AML-193 (cell line): ENCODE measurements at places on chromosomes 12 and 14.

GRCh38 chr14:37623426-37623951 is 28.1 kb downstream of the TTC6 start:
- DNase-seq, result no peak

DNA sequence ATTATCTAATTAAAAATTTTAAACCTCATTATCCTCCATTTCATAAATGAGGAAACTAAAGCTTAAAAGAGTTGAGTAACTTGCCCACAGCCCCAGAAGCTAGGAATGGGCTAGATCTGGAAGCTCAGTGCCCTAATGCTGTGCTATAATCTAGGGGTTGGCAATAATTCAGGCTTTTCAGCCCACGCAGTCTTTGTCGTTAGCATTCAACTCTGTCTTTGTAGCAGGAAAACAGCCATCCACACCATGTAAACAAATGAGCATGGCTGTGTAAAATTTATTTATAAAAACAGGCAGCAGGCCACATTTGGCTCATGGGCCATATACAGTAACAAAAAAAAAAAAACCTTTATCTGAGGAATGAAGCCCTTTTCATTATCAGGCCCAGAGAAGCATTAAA is 92.4 kb upstream of the OVCH1 start:
- no peak for DNase-seq

- DNase-seq, result no peak
Observed at GRCh38 chr12:25644979-25645378, 91.9 kb upstream of the LMNTD1 start.

DNA sequence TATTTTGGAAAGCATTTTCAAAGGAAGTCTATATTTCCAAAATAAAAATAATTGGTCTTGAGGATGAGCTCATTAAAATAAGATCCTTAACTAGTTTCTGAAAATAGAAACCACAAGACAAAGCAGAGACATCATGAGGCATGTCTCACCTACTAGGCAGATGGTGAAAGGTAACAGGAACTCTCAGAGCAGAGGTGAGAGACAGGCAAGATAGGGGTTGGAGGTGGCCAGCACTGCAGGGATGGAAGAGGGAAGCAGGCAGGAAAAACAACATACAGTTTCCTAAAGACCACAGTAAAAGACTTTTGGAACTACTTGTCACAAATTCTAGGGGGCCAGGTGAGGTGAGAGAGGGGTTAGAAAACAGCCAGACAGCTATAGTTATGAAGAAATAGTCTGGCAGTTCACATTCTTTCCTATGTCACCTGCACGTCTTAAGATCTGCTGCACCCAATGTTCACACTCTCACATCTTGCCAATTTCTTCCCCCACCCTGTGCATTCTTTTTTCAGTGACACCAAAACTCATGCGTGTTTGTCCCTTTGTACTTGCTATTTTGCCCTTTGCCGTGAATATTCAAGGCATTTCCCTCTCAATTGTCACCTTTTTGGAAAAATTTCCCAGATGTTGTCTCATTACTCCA is 341.7 kb upstream of the KITLG start:
- DNase-seq, result no peak

GRCh38 chr12:80045594-80045993 is 53.7 kb upstream of the OTOGL start:
- no peak for DNase-seq

DNA sequence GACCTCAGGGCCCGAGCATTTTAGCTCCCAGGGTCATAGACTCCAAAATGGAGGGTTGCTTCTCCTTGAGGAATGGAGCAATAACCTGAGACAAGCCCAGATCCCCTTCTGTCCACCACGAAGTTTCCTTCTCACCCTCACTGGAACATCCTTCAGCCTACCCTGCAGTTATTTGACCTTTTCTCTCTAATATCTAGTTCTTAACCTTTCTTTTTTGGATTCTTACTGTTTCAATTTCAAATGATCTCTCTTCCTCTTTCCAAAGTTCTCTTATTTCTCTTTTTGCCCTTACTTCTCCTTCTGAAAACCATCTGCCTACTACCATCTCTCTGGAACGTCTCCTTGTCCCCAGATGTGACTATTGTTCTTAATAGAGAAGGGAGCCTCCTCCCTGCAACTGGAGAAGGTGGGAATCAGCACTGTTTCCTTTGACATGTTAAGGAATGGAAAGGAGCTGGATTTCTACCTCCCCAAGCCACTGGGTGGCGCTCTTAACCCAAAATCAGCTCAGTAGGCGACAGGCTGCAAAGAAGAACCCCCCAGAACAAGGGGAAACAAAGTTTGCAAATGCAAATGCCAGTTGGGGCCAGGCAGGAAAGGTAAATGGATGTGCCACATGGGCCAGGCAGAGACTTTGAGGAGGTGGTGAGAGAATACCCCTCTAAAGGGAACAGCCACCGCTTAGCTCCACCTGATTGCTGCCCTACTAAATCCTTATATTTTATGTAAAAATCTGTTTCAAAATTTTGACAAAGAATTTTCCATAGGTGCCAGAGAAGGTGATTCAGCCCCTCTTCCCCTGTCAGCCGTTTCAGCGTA is 22.4 kb upstream of the PDE1B start:
- no peak for DNase-seq

DNA sequence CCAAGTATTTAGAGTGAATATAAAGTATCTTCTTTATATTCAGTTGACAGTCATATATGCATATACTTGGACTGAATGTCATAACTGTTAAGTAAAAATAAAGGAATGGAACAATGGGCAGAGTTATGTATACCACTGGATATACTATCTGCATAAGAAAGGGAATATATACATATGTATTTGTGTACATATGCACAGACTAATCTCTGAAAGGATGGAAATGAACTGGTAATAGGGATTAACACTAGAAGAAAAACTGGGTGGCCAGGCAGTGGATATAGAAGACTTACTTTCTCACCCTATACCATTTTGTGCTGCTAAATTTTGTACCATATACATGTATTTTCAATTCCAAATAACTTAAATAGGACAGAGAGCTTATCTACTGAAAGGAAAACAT is 200.1 kb downstream of the MED13L start:
- DNase-seq, result no peak

- DNase-seq, result no peak
Observed at GRCh38 chr12:121651320-121651719, 18.1 kb downstream of the MORN3 start.

DNA sequence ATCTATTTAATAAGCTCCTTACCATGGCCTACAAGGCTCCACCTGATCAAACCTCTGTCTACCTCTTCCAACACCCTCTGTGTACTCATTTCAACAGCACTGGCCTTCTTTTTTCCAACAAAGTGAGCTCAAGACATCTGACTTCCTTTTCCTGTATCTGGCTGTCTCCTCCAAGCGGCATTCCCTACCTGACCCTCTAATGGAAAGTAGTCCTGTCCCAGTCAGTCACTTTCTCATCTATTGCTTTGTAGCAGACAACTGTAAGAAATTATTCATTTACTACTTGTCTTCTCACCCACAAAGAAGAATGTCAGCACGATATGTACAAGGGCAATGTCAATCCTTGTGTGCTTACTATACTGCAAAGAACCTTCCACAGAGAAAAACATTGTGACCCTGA is 149.6 kb downstream of the MED13L start:
- no peak for DNase-seq

- DNase-seq, result no peak
Observed at GRCh38 chr12:10829994-10830393, 3.8 kb upstream of the TAS2R10 start.

- no peak for DNase-seq
Observed at GRCh38 chr12:108371801-108372344, 32.8 kb upstream of the CMKLR1 start.

DNA sequence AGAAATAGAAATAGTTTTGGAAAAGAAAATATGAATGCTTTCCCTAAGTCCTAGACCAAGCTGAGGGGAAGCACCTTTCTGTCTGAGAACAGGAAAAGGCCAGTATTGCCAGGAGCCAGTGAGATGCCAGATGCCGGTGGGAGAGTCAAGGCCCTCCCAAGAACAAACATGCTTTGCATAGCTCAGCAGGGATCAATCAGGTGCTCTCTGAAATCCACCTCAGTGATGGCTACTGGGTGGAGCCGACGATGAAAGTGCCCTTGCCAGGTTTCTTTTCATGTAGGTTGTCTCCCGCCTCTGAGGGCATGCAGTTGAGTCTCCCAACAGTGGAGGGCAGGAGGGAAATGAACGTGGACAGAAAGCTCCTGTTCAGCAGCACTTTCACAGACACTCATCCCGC is 28.3 kb downstream of the DEGS2 start:
- no peak for DNase-seq

GRCh38 chr12:81329085-81329484 is 251.2 kb downstream of the ACSS3 start:
- DNase-seq, result peak; percentile 3

DNA sequence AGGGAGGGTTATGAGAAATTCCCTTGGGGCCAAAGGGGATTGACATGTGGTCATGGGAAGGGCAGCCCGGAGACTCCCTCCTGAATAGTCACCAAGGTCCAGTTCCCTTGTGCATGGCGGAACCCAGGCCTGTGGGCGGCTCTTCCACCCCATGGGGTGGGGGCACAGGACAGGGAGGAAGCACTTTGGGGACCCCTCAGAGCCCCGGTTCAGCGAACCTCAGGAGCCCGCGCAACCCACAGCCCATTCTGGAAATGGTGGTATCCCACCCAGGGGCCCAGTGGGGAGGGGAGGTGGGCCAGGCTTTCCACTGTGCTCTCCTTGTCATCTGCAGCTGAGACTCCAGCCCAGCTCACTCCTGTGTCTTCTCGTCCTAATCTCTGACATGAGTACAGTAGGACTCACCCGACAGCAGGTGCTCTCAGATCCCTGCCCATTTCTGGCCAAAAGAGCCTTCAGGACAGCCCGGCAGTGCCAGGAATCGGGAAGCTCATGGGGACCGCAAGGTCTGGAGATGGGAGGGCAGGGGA is 255.2 kb upstream of the SFSWAP start:
- no peak for DNase-seq

- DNase-seq, result no peak
Observed at GRCh38 chr14:31170411-31170810, 37.2 kb downstream of the HECTD1 start.

- DNase-seq, result peak; percentile 0
Observed at GRCh38 chr14:94748667-94749347, 21.1 kb downstream of the GSC start.

GRCh38 chr12:93989949-93990348 is 158.4 kb upstream of the PLXNC1 start:
- DNase-seq, result no peak

DNA sequence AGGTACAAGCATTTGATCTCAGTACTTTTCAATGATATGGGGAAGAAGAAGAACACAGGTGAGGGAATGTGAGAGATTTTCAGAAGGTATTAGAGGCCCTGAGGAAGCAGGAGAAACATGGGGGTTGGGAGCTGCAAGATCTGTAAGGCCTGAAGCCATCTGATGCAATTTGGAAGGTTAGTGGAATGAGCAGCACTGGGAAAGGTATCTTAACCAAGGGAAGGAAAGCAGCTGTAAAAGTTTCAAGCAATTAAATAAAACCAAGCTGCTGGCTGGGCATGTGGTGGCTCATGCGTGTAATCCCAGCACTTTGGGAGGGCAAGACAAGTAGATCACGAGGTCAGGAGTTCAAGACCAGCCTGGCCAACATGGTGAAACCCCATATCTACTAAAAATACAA is 104.4 kb upstream of the PARP11 start:
- DNase-seq, result no peak

DNA sequence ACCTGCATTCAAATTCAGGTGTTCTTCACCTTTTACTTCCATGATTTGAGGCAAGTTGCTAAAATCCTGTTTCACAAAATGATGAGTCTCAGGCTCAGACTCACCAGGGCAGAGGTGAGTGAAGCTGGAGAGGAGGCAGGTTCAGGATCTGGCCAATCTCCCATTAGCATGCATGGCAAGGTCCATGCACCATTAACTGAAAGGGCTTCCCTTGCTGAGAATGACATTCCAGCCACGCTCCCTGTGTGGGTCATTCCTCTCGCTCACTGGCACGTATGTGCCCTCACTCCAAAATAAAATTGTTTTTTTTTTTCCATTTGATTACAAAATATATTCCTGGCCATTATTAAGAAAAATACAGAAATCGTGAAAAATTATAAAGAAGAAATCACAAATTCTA is 257.6 kb downstream of the C12orf75 start:
- DNase-seq, result no peak

- no peak for DNase-seq
Observed at GRCh38 chr12:87928031-87928430, 101.2 kb downstream of the C12orf50 start.

GRCh38 chr14:89533766-89534165 is 116.7 kb upstream of the FOXN3 start:
- no peak for DNase-seq

DNA sequence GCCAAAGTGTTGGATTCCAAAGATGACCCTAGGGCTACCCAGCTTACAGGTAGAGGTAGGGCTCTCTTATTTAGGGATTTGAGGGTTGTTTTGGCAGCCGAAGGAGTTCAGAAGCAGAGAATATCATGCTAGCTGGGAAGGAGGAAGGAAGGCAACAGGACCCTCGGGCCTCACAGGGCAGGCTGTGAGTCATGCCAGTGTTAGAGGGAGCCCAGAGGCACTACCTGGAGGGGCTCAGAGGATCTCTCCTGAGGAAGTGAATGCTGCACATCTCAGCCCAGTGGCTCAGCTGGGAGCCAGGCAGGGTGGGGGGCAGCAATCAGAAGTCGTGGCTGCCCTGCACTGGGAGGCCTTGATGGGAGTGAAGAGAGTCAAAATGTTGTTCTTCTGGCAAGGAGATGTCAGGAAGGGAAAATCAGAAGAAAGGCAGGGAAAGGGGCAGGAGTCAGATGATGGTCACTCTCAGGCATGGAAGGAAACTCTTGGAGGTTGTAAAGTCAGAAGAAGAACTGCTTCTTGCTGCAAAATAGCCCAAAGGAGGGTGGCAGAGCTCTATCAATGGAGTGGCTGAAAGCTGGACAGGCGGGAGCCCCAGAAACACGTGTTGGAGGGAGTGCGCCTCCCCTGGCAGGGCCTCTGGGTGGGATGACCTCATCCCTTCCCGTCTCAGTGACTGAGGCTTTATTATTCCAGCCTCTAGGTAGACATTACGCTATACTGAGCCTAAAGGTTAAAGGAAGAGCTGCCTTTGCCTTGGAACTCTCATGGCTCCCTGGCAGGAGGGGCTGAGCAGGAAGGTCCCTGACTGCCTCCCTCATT is 141.3 kb downstream of the SMOC1 start:
- DNase-seq, result no peak

- DNase-seq, result no peak
Observed at GRCh38 chr12:104372061-104372720, 68.7 kb downstream of the EID3 start.

DNA sequence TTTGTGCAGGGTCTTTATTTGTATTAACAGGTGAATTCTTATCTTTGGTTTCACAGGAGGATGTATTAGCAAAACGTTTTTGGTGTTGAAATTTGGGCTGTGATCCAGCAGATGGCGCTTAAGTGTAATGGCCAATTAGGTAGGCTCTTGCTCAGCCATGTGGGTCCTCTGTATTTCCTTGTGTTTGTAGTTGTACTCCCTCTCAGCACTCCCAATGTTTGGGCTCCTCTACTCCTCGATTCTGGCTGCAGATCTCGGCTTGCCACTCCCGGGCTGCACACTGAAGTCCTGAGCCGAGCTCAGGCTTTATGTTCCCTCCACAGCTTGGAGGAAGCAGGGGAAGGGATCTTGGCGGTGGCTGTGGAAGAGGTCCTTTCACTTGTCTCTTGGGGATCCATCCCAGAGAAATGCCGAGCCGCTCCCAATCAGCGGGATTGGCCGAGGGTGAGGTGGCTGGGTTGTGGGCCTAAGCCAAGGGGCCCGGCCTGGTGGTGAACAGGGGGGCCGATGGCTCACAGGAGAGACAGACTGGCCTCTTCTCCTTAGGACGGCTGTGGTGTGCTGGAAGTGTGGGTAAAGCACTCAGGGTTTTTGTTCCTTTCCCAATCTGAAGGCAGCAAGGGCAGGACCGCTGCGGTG is 133.7 kb downstream of the AEBP2 start:
- peak; percentile 48 for DNase-seq

- DNase-seq, result no peak
Observed at GRCh38 chr14:103507751-103508150, 14.9 kb downstream of the CKB start.
